Stimulated activated CD4-positive, alpha-beta T cell treated with anti-CD3 and anti-CD28 coated beads, Interleukin-2, amount 100 ng/mL, for 24 hours (primary cell): ENCODE measurements at places on chromosomes 7 and 10.

- no peak for DNase-seq
Observed at GRCh38 chr10:89256340-89256739, 4.8 kb upstream of the LIPA start.

- DNase-seq, result no peak
Observed at GRCh38 chr7:110187877-110188554, 902.9 kb upstream of the LRRN3 start.

GRCh38 chr7:29569648-29570047 lies 6.0 kb downstream of the PRR15 start:
- no peak for DNase-seq

DNA sequence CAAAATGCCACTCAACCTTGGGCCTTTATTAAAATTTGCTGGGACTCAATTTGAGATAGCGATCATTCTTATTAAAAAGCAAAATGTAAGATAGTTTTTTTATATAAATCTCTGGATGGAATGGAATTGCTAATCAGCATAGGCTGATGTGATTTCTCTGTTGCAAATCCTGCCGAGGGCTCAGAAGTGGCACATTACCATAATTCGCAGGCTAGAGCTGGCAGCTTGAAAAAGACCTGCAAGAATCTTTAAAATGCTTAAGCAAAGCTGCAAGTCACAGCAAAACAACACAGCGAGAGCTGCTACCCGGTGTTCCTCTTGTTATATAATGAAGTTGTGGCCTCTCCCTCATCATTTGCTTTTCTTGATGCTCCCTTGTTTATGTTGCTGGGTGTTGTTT lies 448.1 kb downstream of the GATA3 start:
- DNase-seq, result no peak

- DNase-seq, result peak; percentile 23
Observed at GRCh38 chr7:82677493-82677892, 233.9 kb upstream of the CACNA2D1 start.

DNA sequence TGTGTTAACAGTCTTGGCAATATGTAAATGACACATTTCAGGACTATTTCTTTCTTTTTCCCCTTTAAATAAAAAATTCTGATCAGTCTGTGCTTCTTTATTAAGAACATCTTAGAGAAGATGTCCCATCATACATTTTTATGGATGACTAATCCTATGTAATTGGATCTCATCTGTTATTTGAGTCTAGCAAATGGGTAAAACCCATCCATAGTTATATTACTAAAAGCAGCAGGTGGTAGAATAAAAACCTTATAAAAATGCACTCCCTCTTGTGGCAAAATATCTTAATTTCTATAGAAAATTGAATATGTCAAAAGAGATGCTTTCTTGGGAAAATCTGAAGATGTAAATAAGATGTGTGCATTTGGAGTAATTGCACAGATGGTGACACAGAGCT lies 35.3 kb downstream of the TRRAP start:
- no peak for DNase-seq

DNA sequence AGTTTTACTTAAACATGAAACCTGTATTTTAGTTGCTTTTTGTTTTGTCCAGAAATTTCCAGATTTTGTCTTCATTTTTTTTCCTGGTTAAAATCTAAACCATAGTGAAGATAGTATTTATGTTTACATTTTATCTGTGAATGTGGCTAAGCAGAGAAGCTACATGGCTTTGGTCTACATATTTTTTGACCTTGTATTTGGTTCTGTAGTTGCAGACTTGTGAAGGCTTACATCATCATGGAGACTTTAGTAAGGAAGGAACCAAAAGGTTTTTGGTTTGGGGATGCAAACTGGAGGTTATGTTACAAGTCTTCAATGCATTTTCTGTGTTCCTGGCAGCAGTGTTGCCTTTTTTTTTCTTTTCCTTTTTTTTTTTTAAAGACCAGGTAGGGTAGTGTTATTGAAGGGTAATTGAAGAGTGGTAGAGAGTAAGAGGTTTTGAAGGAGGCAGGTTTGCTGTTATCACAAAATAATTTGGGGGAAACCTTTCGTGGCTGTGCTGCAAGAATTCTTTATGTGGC lies 30.9 kb upstream of the VDAC2 start:
- no peak for DNase-seq
